Activated T-cell treated with anti-CD3 and anti-CD28 coated beads for 1 hour (primary cell): ENCODE measurements at places on chromosomes 13 and 19.
A peak's percentile ranks its signal among the peaks of the same experiment; 100 is the strongest.

DNA sequence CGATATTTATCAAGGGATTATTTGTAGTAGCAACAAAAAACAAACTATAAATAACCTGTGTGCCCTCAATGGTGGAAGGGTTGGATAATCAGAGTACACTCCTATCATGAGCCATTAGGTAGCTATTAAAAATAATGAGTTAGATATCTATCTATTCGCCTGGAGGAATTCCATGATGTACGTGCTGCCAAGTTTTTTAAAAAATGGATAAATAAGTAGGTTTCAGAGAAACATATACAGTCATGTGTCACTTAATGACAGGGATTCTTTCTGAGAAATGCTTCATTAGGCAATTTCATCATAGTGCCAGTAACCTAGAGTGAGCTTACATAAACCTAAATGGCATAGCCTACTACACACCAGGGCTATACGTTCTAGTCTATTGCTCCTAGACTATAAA lies 6.2 kb upstream of the OR1I1 start:
- DNase-seq = no peak

GRCh38 chr13:93254775-93255174 lies 28.2 kb downstream of the GPC6 start:
- DNase-seq = no peak

DNA sequence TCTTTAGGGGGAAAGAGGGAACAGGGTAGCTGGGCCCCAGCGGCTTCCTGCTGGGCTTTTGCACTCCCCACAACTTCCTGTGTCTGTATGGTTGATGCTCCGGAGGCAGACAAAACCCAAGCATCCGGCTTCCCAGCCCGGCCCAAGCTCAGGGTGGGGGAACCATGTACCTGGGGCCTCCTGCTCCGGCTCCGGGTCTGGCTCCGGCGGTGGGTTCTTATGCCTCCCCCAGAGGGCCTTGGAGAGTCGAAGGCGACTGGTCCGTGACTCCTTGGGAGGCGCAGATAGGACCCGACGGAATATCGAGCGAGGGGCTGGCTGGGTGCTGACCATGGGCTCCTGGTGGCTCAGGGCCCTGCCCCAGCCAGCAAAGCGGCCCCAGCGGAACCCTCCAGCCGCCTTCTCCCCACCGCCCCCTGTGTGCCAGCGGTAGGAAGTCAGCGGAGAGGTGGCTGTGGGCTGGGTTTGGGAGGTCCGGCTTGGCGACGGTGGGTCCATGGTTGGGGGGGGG lies 428 bp downstream of the RASAL3 start:
- DNase-seq = peak; percentile 71

GRCh38 chr13:36875961-36876360 lies 44.1 kb downstream of the SMAD9 start:
- no peak for DNase-seq

DNA sequence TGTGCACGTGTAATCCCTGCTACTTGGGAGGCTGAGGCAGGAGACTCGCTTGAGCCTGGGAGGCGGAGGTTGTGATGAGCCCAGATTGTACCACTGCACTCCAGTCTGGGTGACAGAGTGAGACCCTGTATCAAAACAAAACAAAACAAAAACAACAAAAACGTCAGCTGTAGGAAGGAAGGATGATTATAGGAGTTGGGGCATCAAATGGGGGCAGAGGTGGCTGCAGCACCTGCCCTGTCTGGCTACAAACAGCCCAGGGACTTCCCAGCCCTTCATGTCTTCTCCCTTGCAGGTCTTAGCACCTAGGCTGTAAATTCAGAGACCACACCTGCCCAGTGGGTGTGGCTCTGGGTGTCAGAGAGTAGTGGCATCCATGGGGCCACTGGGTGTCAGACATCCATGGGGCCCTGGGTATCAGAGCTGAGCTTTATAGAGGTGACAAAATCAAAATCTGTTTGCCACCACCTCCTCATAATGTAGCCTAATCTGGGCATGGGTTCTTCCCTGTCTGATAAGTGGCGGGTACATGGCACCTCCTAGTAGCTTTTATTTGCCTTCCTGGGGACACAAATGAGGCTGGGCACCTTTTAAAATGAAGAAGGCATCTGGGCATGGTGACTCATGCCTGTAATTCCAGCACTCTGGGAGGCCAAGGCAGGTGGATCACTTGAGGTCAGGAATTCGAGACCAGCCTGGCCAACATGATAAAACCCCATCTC lies 4.7 kb upstream of the B3GNT3 start:
- DNase-seq = no peak

GRCh38 chr19:40419780-40420179 lies 6.0 kb downstream of the SERTAD1 start:
- no peak for DNase-seq

DNA sequence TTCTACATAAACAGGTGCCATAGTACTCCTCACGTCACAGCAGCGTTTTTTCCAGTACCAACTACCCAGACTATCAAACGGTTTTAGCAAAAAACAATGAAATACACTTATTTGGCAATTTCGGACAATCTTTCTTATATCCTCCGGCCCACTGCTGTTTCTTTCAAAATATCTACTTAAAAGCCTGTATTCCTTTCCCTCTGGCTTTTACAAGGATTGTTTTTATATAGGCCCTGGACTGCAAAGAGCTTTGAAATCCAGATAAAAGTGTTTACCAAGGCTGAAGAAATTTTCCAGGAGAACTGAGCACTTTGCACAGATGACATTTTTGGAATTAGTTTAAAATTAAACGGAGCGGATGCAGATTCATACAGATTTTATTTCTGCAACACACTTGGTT lies 255.9 kb upstream of the STARD13 start:
- DNase-seq = no peak

DNA sequence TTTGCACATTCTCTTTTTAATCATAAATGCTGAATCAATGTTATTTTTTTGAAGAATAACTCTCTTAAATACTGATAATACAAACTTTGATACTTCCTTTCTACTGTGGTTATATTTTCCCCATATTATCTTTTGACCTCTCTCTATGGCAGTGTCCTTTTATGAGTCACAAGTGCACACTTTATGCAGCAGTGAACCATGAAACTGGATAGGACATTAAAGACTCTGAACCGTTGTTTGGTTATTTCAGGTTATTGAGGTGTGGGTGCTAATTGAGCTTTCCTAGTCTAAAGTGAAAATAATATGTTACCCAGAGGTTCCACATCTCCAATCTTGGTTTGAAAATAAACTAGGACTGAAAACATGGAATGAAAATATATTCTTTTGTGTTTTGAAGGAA lies 71.4 kb downstream of the DGKH start:
- no peak for DNase-seq

GRCh38 chr13:111476197-111476596 lies 155.8 kb downstream of the TEX29 start:
- DNase-seq = no peak

DNA sequence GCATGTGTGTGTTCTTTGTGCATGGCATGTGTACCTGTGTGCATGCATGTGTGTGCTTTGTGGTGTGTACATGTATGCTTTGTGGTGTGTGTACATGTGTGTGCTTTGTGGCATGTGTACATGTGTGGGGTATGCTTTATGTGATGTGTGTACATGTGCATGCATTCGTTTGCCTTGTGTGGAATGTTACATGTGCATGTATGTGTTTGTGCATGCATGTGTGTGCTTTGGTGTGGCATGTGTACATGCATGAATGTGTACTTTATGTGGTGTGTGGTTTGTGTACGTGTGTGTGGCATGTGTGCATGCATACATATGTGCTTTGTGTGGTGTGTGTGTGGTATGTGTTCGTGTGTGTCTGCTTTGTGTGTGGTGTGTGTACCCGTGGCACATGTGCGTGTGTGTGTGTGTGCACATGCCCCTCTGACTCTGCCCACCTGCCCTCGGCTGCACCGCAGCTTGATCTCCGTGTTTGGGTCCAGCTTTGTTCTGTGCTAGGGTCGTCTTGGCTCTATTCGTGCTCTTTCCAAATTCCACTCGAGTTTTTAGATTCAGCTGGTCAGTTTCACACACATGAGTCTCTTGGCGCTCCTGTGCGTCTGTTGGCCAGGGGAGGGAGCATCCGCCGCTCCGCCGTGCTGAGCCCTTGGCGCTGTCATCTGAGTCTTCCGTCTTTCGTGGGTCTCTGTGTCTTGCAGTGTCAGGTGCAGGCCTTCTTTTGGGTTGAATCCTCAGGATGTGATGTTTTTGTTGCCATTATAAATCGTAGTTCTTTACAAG lies 46.5 kb upstream of the TFDP1 start:
- DNase-seq = no peak

DNA sequence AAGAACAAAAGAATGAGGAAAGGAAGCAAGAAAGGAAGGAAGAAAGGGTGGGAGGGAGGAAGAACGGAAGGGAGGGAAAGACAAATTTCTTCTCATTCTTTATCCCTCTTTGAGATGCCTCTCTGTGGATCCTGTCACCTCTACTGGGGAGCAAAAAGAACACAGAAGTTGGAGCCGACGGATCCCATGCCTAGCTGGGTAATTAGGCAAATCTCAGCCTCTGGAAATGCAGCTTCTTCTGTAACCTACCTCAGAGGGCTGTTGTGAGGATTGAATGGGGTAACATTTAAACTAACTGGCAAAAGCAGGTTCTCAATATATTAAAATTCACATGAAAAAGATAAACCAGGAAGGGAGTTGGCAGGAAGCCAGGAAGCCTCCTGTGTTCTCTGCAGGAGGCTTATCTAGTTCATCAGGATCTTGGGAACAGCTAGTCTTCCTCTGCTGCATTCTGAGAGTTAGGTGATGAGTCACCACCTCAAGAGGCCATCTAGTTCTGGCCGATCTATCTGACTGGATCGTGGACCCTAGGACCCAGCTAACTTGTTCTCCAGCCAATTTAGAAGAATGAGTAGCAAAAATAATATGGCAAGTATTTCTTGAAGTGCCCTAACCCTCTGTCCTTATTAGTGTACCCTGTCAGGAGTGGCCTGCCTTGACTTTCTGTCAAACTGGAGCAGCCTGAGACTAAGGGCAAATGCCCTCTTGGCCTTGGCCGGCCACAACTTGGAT lies 15.2 kb upstream of the CPB2 start:
- DNase-seq = no peak

GRCh38 chr19:1459479-1459878 lies 9.6 kb downstream of the APC2 start:
- no peak for DNase-seq

DNA sequence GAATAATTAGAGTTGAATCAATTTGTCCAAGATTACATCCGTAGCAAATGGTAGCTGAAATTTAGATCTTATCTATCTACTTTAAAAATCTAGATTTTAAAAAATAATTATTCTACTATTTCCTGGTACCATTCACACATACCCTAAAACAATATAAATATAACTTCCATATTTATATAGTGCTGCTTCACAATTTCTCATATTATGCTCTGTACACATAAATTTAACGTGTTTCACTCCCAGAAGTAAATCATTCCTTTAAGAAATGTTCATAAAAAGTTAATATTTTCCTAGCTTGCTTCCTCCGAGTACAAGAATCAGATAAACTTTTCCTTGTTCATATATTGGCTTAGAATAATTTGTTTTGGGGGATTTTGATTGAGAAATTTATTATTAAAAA lies 857.0 kb upstream of the SPRY2 start:
- DNase-seq = no peak

DNA sequence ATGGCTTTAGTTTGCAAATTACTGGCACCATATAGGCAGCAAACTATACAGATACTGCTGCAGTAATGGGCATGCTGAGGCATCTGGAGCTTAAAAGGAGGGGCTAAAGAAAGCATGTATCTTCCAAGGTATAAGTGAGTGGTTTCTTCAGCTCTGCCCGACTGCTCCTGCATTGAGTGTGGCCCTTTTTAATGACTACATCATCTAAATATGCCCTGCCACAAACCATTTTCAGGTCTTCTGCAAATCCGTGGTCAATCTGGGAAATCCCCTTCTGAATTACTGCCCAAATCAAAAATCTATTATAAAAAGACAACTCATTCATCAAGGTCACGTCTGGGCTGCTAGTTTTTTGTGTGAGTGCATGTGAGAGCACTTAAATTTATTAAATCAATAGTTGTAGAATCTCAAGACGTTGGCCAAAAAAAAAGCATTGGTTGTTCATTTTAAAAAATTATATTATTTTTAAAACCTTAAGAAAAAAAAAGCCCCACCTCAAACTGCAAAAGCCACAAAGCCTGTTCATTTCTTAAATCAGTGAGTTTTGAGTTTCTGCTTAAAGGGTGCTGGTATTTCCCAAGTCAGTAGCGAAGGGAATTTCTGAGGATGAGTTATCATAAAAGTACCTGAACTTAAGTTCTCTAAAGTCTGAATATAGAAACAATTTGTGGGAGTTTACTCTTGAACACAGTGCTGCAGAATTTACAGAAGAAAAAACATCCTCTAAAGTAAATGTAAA lies 16.3 kb downstream of the LCP1 start:
- no peak for DNase-seq

- DNase-seq = no peak
These were observed 39.3 kb upstream of the ISYNA1 start for GRCh38 chr19:18477042-18477779.

- no peak for DNase-seq
These were observed 48.2 kb downstream of the PTPRS start for GRCh38 chr19:5292453-5292821.

DNA sequence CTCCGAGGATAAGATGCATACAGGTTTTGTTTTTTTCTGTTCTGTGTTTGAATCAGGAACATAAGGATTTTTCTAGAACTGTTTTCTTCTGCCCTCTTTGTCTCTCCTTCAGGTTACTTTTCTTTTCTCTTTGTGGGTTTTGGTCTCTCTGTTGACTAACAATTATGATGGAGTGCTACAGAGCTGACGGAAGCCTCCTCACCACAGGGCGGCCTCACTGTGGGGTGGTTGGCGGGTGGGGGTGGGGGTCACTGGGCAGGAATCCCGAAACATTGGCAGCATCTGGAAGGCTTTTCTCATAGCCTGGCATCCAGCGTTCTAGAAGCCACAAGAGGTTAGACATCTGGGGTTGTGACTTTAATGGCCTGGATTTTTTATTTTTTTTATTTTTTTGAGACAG lies 12.0 kb upstream of the MATK start:
- DNase-seq = no peak

DNA sequence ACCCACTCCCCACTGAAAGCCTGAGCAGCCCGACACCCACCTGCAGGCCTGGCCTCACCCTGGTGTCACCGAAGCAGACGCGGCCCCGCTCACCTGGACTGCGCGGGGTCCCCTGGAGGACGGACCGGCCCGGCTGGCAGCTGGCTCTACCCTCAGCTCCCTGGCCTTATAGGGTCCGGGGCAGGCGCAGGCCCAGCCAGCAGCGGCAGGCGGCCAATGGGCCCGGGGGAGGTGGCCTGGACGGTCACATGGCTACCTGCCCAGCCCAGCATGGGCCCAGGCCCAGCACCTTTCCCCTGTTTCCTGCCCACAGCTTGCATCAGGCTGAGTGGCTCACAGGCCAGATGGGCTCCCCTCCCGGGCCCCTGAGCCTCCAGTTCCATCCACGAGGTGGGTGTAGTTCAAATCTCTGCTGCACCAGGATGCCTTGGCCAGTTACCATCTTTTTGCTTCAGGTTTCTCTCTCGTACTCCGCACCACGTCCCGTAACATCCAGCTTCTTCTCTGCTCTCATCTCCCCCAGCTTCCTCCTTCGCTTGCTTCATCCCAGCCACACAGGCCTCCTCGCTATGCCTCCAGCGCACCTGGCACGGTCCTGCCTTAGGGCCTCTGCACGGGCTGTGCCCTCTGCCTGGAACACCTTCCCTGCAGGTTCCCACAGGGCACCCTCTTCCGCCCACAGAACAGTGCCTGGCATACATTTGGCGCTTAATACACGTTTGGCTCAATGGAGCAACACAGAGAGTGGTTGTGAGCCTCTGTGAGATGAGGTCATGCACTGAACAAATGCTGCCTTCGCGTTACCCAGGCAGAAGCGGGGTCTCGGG lies at the start of gene PLIN4:
PLIN4 (minus strand) TSS at position 142 of the 827 bp plus-strand sequence. CDS start 214 bp downstream, outside the sequence.
- no peak for DNase-seq

GRCh38 chr19:16627928-16628182 lies 149 bp downstream of the MED26 start:
- no peak for DNase-seq

- peak; percentile 25 for DNase-seq
These were observed 626 bp upstream of the BCL3 start for GRCh38 chr19:44747739-44748425.
